Stimulated activated CD4-positive, alpha-beta T cell treated with anti-CD3 and anti-CD28 coated beads, Interleukin-1b, Interleukin-23, amount 100 ng/mL, for 1 hour (primary cell): ENCODE measurements at places on chromosomes 6 and 20.
A peak's percentile ranks its signal among the peaks of the same experiment; 100 is the strongest.

DNA sequence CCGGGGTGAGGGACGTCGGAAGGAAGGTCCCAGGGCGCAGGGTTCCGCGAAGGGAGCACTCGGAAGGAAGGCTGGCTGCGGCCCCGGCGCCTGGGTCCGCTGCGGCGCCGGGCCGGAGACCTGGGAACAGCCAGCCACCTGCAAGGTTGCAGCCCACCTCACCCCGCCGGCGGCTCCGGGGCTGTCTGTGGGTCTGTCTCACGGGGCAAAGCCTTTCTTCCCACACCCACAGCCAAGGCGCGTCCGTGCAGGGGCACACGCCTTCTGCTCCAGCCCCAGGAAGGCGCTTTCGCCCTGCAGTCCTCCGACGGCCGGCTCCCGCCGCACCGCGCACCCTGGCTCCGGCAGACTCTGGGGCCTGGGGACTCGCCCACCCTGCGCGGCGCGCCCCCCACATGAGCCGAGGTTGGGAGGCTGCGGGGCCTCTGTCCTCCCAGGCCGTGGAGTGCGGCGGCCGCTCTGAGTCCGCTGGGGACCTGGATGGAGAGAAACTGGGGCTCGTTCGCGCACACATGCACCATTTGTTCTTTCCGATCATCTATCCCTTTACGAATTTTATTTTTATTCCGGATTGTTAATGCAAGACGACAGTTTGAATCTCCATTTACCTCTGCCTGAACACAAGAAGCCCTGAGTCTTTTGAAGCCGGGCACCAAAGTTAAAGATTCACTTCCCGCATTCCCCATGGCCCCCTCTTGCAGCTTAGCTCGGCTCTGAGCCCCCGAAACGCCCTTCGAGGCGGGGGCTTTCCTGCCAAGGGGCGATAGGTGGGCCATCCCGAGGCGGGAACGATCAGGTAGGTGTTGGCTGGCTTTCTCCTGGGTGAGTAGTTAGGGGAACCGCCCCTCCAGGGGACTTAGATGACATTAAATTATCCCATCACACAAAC lies 4.5 kb upstream of the FOXC1 start:
- no peak for DNase-seq

DNA sequence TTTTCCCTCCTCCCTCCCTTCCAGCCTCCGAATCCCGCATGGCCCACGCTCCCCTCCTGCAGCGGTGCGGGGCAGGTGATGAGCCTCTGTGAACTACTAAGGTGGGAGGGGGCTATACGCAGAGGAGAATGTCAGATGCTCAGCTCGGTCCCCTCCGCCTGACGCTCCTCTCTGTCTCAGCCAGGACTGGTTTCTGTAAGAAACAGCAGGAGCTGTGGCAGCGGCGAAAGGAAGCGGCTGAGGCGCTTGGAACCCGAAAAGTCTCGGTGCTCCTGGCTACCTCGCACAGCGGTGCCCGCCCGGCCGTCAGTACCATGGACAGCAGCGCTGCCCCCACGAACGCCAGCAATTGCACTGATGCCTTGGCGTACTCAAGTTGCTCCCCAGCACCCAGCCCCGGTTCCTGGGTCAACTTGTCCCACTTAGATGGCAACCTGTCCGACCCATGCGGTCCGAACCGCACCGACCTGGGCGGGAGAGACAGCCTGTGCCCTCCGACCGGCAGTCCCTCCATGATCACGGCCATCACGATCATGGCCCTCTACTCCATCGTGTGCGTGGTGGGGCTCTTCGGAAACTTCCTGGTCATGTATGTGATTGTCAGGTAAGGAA lies at the start of gene OPRM1:
Gene OPRM1 (plus strand): TSS at position 10 of the 612 bp plus-strand sequence. CDS start 305 bp downstream, at position 315.
- DNase-seq: peak; percentile 7

GRCh38 chr6:42996513-42996912 lies 12.1 kb downstream of the PPP2R5D start:
- DNase-seq: no peak

DNA sequence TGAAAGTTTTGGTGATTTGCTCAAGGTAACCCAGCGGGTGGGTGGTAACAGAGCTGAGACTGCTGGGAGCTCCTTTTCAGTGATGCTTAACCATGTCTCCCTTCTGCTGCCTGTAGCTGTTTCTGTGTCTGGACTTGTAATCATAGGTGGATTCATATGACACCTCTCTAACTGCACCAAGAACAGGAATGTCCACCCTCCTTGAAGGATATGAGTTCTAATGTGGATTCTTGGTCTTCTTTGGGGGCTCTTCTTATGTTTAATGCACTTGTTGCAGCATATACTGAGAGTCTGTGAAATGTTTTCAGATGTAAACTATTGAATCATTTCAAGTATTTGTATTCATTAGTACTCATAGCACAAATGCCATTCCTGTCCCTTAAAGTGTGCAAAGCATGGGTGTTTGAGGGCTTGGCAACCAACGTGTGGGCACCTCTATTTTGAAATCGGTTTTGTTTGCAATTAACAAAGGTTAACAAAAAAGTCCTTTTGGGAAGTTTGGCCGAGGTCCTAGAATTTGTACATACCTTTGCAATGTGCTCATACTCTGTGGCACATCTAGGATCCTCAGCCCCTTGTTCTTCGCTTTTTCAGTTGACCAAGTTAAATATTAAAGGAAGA lies 138.0 kb downstream of the SOX4 start:
- DNase-seq: no peak

DNA sequence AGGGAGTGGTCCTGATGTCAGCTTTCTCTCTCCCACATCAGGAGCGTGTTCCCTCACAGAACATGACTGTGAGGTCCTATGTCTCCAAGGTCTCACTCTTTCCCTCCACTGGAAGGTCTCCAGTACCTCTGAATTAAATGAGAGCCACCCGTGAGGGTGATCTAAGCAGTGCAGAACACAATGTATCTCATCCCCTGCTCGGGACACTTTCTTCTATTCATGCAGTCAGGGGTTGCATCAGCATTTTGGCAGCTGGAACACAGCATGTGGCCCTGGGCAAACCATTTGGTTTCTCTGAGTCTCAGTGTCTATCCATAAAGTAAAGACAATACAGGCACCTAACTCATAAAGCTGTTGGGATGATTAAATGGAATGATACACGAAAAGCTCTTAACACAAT lies 34.2 kb downstream of the MAFB start:
- DNase-seq: no peak

DNA sequence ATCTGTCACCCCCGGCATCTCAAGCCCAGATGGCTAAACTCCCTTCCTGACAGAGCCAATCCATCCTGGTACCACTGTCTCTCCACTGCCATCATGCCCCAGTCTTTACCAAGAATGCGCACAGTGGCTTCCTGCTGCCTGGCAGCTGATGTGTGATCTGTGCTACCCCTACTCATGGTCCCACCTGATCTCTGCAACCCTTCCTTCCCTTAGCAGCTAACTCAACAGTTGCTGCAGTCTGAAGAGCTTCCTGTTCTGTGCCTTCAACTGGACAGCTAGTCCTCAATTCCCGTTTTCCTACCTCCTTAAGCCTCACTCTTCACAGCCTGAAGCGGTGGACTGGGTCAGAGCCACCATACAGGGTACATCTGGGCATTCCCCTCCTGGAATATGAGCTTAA lies 7.6 kb upstream of the FAM83C start:
- no peak for DNase-seq

- DNase-seq: no peak
Observed at GRCh38 chr6:12968839-12969558, 252.4 kb downstream of the PHACTR1 start.

DNA sequence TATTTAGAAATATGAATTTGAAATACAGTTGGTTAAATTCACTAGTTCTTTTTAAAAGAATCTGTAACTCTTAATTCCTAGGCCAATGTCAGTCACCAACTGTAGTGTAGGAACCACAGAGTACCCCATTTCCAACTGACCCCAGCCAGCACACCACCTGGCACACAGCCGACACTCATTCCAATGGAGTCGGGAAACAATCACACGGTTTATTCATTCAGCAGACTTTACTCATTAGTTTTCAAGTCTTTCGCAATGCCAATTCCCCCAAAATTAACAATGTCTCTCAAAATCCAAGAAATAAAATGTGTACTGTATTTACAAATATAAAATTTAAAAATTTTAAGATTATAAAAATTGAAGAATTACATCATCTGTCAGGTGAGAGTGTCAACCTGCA lies 13.5 kb downstream of the ARG1 start:
- DNase-seq: no peak

DNA sequence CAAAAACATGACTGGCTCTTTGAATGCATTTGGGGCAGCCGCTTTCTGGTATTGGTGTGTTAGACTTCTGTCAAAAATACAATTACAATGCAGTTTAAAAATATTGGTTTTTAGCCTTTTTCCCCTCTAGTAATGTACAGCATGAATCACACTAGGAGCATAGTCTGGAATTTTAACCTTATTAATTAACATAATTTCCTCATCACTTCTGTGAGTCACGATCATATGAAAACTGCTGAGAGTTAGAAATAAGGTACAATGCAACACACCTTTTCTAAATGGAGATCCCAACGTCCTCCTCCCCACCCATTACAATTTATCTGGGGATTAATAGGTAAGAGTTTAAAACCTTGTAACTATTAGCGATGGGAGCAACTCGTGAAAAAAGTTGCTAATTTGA lies 297.1 kb upstream of the RIMS1 start:
- DNase-seq: no peak

DNA sequence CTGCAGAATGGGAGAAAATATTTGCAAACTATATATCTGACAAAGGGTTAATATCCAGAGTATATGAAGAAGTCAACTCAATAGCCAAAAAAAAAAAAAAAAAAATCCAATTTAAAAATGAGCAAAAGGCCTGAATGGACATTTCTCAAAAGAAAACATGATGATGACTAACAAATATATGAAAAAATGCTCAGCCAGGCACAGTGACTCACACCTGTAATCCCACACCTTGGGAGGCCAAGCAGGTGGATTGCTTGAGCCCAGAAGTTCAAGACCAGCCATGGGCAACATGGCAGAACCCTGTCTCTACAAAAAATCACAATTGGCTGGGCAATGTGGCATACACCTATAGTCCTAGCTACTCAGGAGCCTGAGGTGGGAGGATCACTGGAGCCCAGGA lies 2.1 kb upstream of the ECHDC1 start:
- no peak for DNase-seq

- DNase-seq: no peak
Observed at GRCh38 chr6:170278743-170279094, 12.2 kb downstream of the DLL1 start.

GRCh38 chr6:19664050-19664449 lies 173.1 kb upstream of the ID4 start:
- no peak for DNase-seq

DNA sequence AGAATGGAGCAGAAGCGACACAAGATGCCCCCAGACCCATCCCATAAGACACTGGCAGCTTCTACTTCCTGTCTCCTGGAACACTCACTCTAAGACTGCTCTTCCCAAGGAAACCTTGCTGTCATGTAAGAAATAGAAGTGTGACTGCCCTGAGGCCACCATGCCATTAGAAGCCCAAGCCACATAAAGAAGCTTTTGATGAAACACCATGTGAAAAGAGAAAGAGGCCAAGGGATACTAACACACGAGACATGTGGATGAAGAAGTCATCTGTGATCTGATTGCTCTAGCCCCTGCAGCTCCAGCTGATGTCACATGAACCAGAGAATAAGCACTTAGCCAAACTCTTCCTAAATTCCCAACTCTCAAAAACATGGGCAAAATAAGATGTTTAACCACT lies 117.9 kb upstream of the PCSK2 start:
- DNase-seq: no peak

- no peak for DNase-seq
Observed at GRCh38 chr20:49796600-49797343, 15.9 kb upstream of the SLC9A8 start.

- no peak for DNase-seq
Observed at GRCh38 chr20:56202493-56203077, 45.9 kb upstream of the MC3R start.

DNA sequence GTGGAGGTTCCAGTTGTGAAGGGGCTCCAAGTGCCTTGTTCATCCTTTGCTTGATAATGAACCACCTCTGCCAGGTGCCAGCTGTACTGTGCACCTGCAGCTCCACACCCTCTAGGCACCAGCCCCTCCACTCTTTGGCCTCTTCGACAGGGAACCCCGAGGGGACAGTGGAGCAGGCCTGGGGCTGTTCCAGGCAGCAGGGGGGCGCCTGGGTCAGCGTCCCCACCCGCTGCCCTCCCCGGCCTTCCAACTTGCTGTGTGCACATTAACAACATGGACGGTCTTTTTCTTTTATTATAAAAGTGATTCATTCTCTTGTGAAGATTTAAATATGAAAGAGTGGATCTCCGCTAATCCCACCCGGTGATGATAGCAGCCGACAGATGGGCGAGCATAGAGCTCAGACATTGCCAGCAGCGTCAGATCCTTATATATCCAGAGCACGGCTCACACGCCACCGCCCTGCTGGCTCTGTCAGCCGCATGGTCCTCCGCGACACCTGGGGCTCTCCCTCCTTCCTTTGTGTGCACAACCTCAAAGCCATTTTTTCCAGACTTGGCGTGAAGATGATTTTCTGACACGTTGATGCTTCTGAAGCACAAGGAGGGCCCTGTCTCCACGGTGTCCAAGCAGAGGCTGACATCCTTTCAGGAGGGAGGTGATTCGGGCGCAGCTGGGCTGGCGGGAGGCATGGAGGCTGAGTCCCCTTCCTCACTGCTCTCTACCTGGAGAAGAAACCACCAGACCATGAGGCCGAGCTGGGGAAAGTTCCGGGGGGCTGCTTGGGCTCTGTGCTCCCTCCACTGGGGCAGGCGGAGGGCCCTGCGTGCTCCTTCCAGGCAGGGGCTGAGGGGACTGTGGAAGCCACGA lies 22.2 kb upstream of the MRGBP start:
- DNase-seq: no peak

DNA sequence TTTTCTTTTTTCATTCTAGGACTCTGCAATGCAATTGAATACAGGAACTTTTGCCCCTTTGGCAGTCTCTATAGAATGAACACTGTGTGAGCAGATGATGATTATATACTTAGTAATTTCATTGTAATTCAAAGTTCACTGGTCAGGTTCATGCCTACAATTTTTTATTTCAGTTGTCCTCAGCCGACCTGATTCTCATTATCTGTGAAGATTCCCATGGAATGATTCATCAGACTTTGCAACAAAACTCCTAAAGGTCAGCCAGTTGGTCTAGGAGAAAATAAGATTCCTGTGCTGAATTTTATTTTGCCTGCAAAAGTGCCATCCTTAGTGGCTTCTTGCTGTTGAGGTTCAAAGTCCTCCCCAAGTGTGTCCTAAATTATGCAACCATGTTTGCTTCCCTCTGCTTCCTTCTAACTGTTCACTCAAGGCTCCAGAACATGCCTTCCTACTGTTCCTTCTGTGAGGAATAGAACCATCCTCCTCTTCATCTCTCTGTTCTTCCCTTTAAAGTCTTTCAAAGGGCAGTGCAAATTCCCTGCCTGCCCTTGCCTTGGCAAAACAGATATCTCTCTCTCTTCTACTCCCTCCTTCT lies 194.2 kb upstream of the CNR1 start:
- no peak for DNase-seq

GRCh38 chr20:13259921-13260320 lies 38.8 kb downstream of the ISM1 start:
- no peak for DNase-seq

GRCh38 chr6:32047084-32047478 lies 8.9 kb downstream of the CYP21A2 start:
- DNase-seq: no peak

- no peak for DNase-seq
Observed at GRCh38 chr20:43987018-43987417, 72.4 kb downstream of the TOX2 start.

GRCh38 chr20:23205211-23205610 lies 119.1 kb upstream of the CD93 start:
- no peak for DNase-seq
